ENCODE measurements at places on chromosomes 11 and 22.

DNA sequence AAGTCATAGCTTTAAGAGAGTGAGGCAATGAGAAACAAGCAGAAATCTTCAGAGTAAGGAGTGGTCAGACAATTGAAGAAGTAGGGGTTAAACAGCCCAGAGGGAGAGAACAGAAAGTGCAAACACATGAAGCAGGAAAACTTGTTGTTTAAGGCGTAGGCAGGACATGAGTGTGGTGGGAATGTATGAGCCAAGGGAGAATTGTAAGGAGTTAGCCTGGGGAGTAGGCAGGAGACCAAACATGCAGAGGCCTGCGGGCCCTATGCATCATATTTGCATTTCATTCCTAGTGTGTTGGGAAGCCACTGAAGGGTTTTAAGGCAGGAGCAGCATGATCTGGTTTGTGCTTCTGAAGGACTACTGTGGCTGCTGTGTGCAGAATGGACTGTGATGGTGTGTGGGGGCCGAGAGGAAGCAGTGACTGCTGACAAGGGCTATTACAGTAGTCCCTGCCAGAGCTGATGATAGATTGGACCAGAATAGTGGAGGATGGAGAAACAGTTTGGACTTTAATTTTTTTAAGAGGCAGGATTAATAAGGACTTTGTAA, 179.9 kb upstream of the C11orf87 start:
- DNase-seq = peak; percentile 15

DNA sequence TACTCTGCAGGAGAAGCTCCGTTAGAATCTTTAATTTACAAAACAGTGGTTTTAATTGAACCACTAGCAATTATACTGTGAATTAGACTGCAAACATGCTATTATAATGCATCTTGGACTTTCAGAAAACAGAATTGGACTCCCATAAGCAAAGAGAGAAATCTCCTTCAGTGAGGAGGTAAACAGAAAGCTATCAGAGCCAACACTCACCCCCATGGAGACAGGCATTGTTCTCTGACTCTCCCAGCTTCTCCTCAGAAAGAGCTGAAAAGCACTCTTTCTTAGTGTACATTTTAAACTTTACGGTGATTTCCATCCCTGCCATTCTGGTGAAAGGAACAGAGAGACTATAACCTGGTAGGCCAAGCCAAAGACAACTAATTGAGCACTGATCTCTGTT, 176.9 kb downstream of the GRIA4 start:
- no peak for DNase-seq

GRCh38 chr11:65695459-65696241, 16.4 kb upstream of the KAT5 start:
- DNase-seq = peak; percentile 32

GRCh38 chr11:102470251-102470650, 17.7 kb upstream of the TMEM123 start:
- DNase-seq = no peak

GRCh38 chr11:115778928-115779650, 274.9 kb upstream of the CADM1 start:
- DNase-seq = no peak

GRCh38 chr11:58505849-58506248, 2.1 kb downstream of the OR5B21 start:
- DNase-seq = no peak

GRCh38 chr11:76736266-76736665, 46.9 kb upstream of the TSKU start:
- DNase-seq = no peak

DNA sequence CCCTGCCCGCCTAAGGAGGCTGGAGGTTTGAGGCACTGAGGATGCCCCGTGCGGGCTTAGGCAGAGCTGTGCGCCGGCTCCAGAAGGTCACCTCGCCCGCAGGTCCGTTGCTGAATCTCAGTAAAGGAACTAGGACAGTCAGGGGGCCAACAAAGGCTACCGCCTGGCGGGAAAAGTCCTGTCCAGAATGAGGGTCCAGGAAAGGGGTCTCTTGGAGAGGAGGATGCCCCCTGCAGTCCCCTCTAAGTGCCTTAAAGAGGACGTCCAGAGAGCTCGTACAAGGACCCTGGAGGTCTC, 548 bp downstream of the PVALB start:
- DNase-seq = no peak

- DNase-seq = no peak
Measured at GRCh38 chr11:106426696-106427095, 349.2 kb downstream of the AASDHPPT start.

- peak; percentile 21 for DNase-seq
Measured at GRCh38 chr11:72908032-72908676, 93.9 kb downstream of the ATG16L2 start.

- no peak for DNase-seq
Measured at GRCh38 chr22:49404020-49404419, 423.7 kb downstream of the BRD1 start.

- no peak for DNase-seq
Measured at GRCh38 chr11:122746050-122746478, 90.5 kb downstream of the UBASH3B start.

GRCh38 chr22:22318723-22319465, 74.3 kb downstream of the VPREB1 start:
- no peak for DNase-seq

DNA sequence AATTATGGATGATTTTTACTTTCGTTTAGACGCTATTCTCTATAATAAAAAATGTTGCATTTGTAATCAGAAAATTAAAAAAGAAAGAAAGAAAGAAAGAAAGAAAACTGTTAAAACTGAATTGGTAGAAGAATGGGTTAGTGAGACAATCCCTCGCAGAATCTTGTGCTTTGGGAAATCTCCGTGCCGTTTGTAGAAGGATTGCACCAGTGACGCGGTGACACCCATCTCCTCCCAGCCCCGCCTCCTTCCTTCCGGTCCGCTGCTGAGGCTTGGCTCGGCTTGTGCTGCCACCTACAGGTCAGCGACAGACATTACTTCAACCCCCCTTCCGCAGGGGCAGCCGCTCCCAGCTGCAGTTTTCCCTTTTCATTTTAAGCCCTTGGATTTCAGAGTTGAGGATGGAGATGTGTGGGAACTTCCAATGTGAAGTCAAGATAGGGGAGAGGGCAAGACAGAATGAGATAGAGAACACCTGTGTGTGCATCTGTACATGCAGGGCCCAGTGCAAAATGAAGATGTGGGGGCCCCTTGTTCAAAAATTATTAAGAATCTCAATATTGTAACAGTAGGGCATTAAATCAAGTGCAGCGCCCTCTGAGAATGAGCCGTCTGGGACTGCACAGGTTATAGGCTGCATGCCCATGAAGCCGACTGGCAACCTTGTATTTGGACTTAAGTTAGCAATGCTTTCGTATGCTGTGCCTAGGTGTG, 41.1 kb downstream of the TST start:
- peak; percentile 88 for DNase-seq

DNA sequence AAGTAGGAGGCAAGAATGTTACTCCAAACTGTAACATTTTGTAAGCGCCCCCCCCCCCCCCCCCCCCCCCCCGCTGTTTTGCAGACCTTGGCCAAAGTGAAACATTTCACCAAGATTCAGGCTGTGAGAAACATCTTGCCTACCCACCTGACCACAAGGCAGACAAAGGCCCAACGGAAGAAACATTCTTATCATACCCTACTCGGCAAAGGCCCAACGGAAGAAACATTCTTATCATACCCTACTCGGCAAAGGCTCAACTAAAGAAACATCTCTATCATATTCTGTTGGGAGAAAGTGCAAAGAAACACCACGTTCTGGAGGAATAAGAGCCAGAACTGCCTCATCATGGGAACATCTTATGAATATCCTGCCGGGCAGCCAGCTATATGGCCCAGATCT, 117.1 kb downstream of the JRKL start:
- no peak for DNase-seq

GRCh38 chr11:36513965-36514364, 3.9 kb upstream of the TRAF6 start:
- DNase-seq = no peak

DNA sequence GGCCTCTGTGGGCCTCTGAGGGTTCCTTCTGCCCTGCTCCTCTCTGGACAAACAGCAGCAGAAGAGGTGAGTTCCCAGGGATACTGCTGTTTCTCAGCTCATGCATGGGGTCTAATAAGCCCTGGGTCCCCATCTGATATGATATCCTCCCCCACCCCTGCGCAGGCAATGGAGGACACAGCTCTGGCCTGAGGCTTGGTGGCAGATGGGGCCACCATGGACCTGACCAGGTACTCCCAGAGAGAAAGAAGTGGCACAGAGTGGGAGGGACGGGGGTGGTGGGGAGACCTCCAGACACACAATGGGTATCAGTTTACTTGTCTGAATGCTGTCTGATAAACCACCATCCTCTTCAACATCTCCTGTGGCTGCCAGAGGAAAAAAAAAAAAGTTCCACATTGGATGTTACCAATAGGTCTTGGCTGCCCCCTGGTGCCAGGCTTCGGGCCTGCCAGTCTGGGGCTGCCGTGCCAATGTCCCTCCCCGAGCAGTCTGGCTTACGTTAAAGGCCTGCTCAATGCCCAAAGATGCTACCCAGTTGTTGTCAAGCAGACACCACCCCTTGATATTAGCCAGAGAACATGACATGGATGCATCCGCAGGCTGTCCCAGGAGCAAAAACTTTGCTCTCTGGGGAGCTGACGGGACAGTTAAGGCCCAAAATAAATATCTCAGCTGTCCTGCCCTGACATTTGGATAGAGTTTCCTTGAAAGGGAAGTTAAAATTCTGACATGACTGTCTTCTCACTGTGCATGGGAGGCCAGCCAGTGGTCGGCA, 27.9 kb upstream of the ABCC8 start:
- peak; percentile 64 for DNase-seq

GRCh38 chr22:46287873-46288751, 8.6 kb upstream of the GTSE1 start:
- DNase-seq = no peak

GRCh38 chr22:39298241-39298987, 21.0 kb downstream of the RPL3 start:
- no peak for DNase-seq

DNA sequence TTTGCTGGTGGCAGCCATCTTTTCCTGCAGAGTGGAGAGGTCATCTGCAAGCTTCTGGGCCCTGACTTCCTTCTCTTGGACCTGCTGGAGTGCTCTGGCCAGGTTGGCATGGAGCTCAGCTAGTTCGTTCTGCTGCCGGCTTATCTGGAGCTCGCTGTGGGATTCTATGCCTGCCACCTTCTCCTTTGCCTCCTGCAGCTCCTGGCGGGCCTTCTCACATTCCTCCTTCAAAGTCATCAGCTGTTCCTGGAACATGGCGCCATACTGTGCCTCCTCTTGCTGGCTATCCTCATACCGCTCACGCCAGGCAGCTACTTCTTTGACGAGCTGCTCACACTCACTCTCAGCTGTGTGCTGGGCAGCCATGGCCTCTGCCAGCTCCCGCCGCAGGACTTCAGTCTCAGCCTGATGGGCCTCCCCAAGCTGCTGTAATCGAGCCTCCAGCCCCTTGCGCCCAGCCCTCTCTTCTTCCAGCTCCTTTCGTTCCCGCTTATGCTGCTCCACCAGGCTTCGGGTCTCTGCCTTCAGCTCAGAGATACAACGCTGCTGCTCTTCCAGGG, 16.1 kb downstream of the IL18BP start:
- no peak for DNase-seq

DNA sequence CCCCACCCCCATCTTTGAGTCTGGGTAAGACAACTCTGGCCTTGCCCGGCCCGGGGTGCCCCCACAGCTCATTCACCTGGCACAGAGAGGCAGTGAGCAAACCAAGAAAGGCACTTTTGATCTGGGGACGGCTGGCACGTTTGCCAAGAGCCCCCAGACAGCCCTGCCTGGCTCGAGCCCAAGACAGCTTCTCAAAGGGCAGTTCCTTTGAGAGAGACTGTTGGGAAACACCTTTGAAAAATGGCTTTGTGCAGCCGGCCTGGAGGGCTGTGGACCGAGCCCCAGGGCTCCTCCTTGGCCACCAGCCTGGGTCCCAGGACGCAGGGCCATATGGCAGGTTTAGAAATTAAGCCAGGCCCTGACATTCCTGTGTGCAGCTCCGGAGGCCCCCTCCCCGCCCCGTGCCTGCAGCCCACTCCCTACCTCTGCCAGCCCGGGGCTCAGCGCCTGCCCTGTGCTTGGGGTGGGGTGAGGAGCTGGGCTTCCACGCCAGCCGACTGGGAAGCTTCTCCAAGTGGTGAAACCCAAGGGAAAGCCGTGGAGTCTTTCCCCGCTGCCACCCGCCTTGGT, 50.2 kb upstream of the SMIM38 start:
- no peak for DNase-seq

DNA sequence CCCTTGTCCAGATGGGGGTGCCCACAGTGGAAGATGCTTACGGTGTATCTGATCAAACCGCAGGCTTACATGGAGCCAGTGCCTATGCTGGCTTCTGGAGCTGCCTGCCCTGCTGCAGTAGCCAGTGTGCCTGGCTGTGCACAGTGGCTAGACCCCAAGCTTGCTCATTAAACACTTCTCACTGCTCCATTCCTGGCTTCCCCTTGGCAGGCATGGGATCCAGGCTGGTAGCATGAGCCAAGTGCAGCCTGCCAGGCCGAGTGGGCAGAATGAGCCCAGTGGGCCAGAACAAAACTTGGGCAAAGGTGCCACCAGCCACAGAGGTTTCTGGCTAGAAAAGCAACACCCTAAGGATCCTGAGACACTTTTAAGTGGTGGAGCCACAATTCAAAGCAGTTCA, 55.4 kb upstream of the B3GNT6 start:
- no peak for DNase-seq

GRCh38 chr11:117950993-117951961, 22.1 kb upstream of the TMPRSS13 start:
- no peak for DNase-seq

GRCh38 chr11:1558775-1559110, 13.3 kb downstream of the DUSP8 start:
- no peak for DNase-seq

DNA sequence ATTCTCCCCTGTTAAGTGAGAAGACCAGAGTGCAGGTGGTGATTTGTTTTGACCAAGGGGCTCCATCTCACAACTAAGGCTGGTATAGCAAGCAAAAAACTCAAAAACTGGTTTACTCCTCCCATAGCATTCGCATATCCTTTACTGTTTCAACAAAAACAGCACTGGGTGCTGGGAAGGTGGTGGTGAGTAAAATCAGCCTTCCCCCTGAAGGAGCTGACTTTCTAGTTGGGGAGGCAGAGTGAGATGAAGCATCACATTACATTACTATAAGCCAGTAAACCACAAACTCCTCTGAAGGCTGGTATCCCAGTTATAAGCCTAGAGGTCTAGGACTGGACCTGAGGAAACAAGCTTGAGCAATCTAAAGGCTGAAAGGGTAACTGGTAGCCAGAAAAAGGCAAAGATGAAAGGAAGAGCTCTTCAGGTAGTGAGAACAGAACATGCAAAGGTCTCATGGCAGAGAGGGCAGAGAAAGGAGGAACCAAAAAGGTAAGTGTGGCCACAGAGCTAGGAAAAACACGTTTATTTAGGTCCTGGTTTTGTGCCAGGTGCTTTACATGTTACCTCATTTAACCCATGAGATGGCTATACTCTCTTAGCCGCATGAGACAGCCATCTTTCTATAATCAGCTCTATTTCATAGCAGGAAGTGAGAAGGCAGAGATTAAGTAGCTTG, 22.3 kb downstream of the TMEM123 start:
- no peak for DNase-seq

DNA sequence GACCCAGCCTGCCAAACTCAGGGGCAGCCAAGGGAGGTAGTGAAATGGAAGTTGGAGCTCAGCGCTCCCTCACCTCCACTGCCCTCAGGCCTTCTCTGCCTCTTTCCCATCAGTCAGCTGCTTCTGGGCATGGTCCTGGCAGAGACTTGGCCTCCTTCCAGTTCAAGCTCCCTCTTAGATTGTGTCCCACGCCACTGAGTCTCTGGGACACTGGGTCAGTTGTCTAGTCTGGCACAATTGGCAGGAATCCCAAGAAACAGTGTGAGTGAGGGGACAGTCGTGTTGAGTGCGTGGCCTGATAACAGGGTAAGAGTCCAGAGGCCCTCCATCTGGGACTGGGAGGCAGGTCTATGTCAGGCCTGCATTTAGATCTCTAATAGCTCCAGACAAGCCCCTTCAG, 7.1 kb upstream of the SLC35E4 start:
- DNase-seq = no peak

- no peak for DNase-seq
Measured at GRCh38 chr11:112859787-112860186, 101.4 kb upstream of the NCAM1 start.

Data from fibroblast of the aortic adventitia (primary cell).